ENCODE measurements at places on chromosomes 7 and 10. TPM values are rescaled to one million over a fixed set of nuclear protein-coding genes. Genes with fewer than 3 reads are reported as not detected.

Gene FBXO24
- 112 TPM for polyA plus RNA-seq

DNA sequence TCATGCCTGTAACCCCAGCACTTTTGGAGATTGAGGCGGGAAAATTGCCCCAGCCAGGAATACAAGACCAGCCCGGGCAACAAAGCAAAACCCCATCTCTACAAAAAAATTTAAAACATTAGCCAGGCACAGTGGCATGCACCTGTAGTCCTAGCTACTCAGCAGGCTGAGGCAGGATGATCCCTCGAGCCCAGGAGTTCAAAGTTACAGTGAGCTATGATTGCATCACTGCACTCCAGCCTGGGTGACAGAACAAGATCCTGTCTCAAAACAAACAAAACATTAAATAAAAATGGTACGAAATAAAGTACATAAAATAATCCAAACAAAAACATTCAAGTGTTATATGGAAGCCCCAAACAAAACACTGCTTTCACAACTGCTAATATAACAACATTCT lies 125.0 kb downstream of the SNX13 start:
- no peak for DNase-seq

Gene ELFN1
- 2.3 TPM for polyA plus RNA-seq

DNA sequence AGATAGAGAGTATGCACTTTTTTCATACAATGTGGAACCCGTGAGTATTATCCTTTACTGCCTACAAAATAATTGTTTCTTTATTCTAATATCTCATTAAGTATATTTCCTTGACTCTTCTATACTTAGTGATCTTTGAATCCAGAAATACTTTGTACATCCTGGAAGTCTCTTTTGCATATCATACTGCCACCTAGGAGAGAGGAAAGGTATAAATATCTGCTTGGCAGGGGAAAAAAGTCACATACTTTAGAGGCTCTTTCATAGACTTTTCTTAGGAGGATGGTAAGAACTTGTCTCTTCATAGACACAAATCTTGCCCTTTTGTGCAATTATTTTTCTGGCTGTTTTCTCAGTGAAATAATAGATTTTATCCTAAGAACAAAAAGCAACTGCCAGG lies 436.0 kb downstream of the PAXIP1 start:
- DNase-seq = no peak

DNA sequence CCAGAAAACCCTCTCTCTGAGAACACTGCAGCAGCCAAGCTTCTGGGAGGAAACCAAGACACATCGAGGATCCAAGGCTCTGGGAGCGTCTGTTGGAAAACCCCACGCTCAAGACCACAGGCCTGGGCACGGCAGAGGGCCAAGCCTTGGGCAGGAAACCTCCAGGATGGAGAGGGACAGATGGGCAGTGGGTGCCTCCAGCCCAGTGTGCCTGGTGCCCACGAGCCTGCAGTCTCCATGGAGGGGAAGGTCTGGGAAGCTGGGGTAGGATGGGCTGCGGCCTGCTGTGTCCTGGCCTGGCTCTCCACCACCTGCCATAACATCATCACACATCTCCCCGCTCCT lies 96.1 kb downstream of the FAM53B start:
- DNase-seq = no peak

GRCh38 chr10:21532694-21533466 lies 1.2 kb upstream of the MLLT10 start:
- no peak for DNase-seq

Gene CTAGE15
- polyA plus RNA-seq = 3.0 TPM

- DNase-seq = no peak
Observed at GRCh38 chr7:136555933-136556332, 312.5 kb upstream of the CHRM2 start.

Gene ANKRD2
- polyA plus RNA-seq = 3.5 TPM

Gene IGFBP1
- polyA plus RNA-seq = 0.33 TPM

Gene GDF10
- polyA plus RNA-seq = 17.7 TPM

Gene SLC26A5
- 0.41 TPM for polyA plus RNA-seq

Gene AFAP1L2
- 7.4 TPM for polyA plus RNA-seq

DNA sequence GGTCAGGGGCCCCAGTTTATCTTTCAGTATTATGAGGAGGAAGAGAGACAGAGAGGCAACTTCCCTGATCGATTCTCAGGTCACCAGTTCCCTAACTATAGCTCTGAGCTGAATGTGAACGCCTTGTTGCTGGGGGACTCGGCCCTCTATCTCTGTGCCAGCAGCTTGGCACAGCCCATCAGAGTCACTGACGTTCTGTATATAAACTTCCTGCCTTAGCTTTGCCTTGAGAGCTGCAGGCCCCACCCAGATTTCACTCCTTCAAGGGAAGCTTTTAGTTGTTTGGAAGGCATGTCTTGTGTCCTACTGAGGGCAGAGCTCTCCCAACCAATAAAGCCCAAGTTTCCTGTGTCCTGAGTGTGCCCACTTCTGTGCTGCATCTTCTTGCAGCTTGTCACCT lies 242.5 kb upstream of the PRSS58 start:
- no peak for DNase-seq

- DNase-seq = no peak
Observed at GRCh38 chr7:103632005-103632639, 186.1 kb upstream of the SLC26A5 start.

DNA sequence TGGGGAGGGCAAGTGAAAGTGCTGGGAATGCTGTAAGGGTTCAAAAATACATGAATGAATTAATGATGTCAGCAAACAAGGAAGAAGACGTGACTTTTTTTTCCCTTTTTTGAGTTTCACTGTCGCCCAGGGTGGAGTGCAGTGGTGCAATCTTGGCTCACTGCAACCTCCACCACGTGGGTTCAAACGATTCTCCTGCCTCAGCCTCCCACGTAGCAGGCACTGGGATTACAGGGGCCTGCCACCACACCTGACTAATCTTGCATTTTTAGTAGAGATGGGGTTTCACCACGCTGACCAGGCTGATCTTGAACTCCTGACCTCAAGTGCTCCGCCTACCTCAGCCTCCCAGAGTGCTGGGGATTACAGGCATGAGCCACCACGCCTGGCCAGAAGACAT lies 30.0 kb downstream of the DENND10 start:
- DNase-seq = no peak

DNA sequence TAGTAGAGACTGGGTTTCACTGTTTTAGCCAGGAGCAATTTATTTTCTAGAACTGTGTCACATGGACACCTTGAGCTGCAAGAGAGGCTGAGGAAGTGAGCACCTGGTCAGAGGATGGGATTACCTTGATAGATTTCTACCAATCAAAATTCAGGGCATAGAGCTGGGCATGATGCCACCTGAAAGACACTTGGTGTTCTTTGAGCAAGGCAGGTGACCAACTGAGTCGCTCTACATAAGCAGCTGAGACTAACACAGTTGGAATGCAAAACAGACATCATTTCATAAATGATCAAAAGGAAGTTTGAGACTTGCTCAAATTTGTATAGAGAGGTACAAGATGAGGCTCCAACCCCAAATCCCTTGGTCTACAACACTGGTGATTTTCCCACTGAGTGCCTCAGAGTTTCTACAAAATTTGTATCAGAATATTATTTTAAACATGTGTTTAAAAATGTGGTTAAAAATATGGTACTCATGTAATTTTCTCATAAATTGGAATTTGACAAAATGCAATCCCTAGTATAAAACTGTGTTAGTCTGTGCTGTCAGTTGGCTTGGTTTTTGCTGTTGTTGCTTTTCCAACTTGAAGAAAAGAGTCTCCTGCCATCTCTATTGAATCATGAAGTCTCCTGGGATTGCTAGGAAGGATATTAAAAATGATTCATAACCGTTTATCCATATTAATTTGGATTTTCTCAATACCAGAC lies 156.4 kb upstream of the MDFIC start:
- no peak for DNase-seq

DNA sequence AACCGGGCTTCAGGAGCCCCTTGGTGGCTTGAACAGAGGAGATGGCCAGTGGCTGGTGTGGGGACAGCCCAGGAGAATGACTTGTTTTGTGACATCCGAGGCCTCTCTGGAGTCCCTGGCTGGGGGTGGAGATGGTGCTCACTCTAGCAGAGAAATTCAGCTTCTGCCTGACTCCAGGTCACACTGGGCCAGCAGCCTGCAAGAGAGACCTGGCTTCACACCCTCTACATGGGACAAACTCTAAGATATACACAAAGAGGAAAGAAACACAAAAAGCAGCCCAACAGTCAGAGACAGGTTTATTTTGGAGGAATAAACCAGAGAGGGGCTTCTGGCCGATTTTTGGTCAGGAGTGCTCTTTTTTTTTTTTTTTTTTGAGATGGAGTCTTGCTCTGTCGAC lies 132.8 kb downstream of the ELFN1 start:
- no peak for DNase-seq

GRCh38 chr10:58555930-58556311 lies 43.2 kb downstream of the BICC1 start:
- no peak for DNase-seq

DNA sequence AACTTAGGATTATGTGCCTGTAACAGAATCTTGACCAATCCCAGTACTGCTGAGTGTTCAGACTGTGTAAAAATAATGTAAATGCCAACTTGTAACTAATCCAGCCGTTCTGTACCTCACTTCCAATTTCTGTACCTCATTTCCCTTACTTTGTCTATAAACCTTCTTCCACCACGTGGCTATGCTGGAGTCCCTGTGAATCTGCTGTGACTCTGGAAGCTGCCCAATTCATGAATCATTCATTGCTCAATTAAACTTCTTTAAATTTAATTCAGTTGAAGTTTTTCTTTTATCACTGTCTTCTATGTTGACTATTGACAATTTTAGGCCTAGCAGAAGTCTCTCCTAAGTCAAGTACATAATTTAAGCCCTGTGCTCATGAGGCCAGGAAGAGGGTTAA lies 215.3 kb upstream of the RHOBTB1 start:
- DNase-seq = no peak

DNA sequence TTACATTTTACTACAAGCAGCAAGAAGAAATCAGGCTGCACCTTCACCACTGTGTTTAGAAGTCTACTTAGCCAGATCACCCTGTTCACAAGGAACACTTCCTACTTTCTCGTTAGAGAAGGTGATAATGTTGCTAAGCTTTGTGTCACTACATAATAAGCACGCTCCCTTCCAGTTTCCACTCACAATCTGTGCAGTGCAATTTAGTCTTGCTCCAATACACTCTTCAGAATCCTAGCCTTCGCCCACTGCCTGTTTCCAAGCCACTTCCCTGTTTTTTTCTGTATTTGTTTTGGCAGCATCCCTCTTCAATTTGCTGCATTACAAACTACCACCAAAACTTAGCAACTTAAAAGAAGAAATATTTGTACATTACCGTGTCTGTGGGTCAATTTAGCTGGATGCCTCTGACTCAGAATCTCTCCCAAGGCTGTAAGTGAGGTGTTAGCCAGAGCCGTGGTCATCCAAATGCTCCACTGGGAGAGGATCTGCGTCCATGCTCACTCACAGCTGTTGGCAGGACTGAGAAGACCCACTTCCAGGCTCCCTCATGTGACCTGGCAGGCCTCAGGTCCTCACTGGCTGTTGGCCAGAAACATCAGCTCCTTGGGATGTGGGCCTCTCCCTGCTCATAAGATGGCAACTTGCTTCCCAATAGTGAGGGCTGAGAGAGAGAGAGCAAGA lies 110.4 kb downstream of the PON1 start:
- peak; percentile 24 for DNase-seq

DNA sequence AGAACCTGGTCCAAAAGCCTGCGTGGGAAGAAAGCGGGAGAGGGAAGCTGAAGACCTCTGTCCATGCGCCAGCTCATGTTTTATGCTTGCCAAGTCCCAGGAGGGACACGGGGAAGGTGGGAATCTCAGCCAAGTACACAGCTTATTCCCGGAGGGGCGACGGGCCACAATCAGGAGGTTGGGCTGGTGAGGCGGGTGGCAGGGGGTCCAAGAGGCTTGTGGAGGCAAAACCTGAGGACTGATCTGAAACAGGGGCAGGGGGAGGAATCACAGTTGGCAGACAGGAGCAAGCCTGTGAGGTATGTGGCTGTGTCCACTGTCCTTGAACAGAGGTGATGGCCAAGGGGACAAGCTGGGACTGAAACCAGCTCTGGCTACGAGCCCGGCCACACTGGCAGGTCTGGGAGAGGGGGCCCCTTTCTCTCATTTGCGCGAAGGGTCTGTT lies 38.0 kb upstream of the LEP start:
- peak; percentile 88 for DNase-seq

Gene PNLIPRP1
- 0.33 TPM for polyA plus RNA-seq

DNA sequence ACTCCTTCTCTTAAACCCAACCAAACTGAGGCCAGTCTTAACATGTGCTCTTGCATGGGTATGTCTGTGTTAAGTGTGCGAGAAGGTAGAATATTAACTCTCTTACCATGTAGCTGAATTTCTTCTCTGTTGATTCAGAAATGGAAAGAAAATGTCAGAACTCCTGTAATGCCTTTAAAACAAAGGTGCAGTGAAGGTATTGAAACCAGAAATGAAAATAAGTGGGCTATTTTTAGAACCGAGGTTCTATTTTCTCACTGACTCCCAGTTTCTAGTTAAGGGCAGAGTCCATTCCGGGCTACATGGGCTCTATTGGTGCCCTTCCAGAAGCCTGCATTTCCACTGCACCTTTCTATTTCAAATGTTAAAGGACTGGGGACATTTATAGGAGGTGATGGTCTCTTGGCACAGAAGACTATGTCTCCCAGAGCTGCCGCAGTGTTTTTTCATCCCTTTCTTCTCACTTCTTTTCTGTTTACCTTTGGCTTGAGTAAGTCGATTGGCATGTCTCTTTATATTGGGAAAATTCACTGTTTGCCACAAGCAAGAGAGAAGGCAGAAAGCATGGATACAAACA lies 174.9 kb downstream of the LRMDA start:
- DNase-seq = no peak

GRCh38 chr7:133829336-133829897 lies 297.7 kb upstream of the LRGUK start:
- DNase-seq = no peak

DNA sequence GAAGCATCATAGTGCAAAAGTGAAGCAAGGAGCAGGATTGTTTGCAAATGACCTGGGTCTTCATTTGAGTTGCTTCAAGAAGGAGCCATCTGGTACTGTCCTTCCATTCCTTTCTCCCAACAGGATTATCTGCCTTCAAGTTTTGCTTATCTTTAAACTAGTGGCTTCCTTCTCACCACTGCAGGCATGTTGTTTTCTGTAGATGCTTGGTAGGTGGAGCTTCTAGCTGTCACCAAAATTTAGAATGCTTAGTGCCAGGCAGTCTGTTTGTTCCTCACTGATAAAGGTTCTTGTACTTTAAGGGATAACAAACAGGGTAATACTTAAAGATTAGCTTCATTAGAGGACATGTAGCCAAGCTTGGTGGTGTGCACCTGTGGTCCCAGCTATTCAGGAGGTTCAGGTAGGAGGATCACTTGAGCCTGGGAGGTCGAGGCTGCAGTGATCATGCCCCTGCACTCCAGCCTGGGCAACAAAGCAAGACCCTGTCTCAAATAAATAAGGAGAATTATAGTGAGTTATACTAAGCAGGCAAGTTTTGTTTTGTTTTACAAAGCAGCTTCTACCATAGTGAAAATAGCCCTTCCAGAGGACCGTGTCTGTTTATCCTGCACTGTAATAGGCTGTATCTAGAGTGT lies 5.7 kb downstream of the ARL5B start:
- DNase-seq = no peak

- DNase-seq = no peak
Observed at GRCh38 chr10:132628966-132629900, 91.6 kb downstream of the INPP5A start.

Gene ARHGEF35
- polyA plus RNA-seq = 3.0 TPM
